ENCODE measurements at places on chromosomes 6 and 20.

DNA sequence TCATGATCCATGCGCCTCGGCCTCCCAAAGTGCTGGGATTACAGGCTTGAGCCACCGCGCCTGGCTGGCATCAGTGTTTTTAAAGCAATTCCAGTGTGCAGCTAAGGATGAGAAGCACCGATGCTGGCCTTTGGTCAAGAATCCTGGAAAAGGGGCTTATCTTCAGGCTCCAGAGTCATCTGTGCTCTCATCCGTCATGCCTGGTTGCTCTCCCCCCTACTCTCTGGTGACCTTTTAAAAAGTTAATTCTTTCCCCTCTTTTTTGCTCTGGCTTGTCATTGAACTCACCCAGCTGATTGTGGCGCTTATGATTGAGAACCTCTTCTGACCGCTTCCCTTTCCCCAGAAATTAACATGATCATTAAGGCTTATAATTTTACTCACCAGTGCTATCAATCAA lies 28.7 kb downstream of the NR2E1 start:
- no peak for DNase-seq

DNA sequence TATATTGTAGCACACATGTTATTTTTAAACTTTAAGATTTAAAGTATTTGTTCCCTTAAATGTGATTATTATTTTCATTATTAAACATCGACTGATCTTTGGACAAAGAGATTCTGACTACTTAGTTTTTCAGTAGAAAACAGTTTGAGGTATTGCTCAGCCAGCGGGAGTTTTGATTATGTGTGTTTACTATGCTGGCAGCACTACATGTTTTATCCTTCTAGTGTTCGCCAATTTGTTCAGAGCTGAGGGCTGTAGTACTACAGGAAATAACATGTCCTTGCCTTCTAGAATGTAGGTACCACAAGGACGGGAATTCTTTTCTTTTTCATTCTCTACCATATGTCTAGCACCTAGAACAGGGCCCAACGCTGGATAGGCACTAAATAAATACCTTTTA lies 11.1 kb upstream of the LCA5 start:
- no peak for DNase-seq

DNA sequence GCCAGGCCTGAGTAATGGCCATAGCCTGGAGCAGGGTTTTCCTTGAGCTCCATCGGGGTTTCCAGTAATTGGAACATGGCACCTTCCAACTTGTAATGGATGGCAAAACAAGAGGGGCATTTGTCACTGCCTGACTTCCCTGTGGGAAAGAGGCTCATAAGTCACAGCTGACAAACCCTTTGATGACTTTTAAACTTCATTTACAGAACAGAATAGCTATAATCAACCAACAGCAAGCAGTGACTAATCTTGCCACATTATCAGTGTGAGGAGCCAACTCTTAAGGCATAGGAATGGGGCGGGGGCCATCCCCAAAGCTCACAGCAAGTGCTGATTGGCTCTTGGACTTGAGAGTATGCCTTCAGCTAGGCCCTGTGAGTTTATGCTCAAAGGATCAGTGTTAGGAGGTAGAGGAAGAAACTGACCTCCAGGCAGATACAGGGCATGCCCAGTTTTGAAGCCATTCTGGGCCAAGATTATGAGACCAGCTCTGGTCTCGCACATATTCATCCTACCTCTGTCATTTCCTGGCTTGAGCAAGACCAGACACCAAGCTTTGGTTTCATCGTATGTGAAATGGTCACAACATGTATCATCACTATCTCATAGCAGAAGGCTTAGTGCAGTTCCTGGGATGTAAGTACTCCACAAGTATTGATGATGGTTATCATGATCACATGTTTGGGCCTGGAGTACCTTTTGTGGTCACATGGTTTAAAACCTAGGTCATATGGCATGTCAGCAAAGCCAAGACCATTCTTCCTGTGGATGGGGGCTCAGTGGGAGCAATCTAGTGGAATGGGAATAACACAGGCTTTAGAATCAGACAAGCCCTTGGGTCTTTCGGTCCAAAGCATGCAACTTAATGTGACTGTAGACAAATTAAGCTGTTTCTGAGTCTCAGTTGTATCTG lies 49.2 kb downstream of the EIF2S2 start:
- no peak for DNase-seq

DNA sequence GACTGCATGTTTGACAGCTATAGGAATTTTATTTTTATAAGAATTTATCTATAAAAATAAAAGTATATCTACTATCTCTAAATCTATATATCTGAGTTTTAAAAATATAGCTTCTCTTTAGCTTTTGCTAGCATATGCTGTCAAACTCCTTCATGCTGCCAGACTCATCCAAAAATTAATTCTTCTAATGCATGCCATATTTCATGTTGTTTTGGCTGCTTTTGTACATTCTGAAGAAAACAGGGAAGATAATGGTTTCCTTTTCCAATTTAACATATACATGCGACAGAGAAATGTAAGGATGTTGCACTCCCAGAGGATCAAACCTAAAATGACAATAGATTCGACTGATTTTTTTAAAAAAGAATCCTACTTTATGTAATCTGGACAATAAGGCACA lies 577.2 kb upstream of the FLRT3 start:
- DNase-seq: no peak

GRCh38 chr6:167291623-167292300 lies 647 bp downstream of the UNC93A start:
- no peak for DNase-seq

DNA sequence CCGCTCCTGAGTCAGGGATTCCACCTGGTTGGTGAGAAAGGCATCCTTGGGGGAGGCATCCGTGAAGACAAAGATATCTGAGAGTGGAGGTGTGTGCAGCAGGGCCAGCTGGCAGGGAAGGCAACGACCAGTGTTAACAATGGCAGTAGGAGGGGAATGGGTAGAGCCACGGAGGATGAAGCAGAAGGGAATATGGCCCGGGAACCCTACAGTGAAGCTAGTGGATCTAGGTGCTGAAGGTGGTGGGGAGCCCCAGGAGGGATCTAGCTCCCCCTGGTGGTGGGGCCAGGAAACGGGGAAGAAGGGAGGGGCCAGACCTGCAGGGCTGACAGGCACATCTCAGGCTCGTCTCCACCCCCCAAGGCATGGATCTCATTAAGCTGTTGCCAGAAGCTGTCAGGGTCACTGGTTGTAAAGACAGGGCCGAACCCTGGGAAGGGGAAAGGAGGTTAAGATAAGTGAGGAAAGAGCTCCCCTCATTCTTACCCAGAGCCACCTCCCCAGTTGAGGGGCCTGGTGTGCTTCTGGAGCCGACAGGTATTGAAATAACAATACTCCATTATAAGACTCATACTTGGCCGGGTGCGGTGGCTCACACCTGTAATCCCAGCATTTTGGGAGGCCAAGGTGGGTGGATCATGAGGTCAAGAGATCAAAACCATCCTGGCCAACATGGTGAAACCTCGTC lies 7.3 kb downstream of the VWA7 start:
- no peak for DNase-seq

- no peak for DNase-seq
These were observed 12.1 kb downstream of the DEFB123 start for GRCh38 chr20:31452575-31452974.

DNA sequence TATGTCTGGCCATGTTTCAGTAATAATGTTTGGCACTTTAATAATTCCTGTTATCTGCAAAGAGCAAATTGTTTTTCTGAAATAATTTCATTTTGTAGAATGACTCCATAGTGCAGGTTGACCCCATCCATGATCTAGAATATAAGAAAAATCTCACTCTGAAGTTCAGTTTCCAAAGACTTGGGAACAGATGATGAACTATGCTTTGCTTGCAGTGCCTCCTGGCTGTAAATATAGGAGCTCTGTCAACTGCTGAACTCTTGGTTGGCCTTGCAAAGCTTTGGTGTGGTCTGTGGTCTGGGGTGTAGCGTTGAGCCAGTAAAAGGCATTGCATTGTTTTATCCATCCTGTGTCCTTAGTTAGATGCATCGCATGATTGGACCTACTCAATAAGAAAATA lies 104.0 kb downstream of the PLCB4 start:
- no peak for DNase-seq

GRCh38 chr6:8238773-8239683 lies 136.7 kb upstream of the EEF1E1 start:
- DNase-seq: no peak

DNA sequence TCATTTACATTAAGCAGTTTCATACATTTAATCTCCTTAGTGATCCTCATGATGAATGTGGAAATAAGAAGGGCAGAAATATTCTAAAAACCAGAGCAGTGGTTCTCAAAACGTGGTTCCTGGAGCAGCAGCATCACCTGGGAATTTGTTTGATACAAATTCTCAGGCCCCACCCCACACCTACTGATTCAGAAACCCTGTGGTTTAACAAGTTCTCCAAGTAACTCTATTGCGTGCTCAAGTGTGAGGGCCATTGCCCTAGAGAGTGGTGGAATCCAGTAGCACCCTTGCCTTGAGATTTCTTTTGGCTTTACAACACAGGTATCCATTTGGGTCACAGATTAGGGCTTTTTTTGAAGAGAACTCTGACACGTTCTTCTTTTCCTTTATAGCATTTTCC lies 354.6 kb upstream of the FLRT3 start:
- no peak for DNase-seq

GRCh38 chr20:17822039-17822438 lies 122.3 kb downstream of the BANF2 start:
- peak; percentile 70 for DNase-seq

DNA sequence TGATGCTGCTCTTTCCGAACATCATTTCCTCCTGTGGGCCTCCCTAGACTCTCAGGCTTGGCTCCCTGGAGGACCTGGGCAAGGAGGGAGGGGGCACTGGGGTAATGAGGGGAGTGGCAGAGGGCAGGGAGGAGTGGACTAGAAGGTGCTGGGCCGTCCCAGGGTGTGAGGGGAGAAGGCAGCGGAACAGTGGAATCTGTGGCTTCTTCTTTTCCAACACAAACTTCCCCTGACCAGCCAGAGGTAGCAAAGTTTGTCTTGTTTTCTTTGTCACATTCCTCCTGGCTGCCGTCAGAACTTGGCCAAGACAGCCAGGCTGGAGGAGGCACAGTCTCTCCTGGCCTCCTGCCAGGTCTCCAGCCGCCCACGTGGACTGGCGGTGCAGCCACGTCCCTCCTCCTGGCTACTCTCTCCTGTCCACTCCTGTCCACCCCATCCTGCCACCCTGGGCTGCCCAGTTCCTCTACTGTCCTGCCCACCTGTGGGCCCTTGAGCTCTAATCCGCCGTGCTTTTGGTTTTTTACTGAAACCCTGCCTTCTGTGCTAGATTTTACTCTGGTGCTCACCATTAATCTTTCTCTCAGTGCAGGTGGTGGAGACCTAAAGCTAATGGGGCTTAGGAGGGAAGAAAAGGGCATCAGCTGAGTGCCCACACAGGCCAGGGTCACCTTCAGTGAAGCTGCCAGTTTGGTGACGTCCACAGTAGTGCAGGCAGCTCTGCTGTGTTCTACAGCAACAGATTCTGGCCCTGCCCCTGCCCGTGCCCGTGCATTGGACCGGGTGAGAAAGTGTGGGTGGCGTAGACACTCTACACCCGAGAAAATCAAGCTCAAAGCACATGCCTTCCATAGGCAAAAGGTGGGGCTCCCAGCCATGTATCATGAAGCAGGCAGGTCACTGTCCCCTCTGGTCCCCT lies 2.8 kb upstream of the CDSN start:
- DNase-seq: peak; percentile 77

- DNase-seq: no peak
These were observed 30.1 kb upstream of the SMLR1 start for GRCh38 chr6:130797061-130797460.

DNA sequence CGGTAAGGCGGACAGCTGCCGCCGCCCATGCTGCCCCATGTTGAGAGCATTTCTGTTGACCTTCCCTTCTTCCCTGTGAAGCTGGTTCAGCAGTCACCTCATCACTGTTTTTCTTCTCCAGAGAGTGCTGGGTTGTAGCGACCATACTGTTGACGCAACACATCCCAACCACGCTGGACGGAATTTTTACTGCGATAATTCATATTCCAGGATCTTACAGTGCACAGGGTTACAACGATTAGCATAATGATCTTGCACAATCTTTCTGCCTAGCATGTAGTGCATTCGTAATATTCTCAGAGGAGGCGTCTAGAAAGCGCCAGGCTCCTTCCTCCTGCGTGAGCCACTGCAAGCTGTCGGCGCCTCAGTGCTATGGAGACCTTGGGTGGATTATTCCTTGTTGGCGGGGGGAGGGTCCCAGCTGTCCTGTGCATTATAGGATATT lies 137.0 kb downstream of the MTHFD1L start:
- no peak for DNase-seq

- DNase-seq: no peak
These were observed 33.7 kb upstream of the FOXQ1 start for GRCh38 chr6:1278061-1278720.

DNA sequence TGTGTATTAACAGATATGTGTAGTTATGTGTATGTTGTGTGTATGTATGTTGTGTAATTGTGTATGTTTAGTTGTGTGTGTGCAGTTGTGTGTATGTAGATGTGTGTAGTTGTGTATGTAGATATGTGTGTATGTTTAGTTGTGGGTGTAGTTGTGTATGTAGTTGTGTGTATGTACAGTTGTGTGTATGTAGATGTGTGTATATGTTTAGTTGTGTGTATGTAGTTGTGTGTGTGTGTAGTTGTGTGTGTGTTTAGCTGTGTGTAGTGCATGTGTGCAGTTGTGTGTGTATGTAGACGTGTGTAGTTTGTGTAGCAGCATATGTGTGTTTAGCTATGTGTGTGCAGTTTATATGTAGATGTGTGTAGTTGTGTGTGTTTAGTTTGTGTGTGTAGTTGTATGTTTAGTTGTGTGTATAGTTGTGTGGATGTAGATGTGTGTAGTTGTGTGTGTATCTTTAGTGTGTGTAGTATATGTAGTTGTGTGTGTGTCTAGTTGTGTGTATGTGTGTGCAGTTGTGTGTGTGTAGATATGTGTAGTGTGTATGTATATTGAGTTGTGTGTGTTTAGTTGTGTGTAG lies 16.3 kb downstream of the SIRT5 start:
- DNase-seq: no peak

GRCh38 chr6:41682497-41683272 lies 44.4 kb downstream of the MDFI start:
- DNase-seq: no peak

DNA sequence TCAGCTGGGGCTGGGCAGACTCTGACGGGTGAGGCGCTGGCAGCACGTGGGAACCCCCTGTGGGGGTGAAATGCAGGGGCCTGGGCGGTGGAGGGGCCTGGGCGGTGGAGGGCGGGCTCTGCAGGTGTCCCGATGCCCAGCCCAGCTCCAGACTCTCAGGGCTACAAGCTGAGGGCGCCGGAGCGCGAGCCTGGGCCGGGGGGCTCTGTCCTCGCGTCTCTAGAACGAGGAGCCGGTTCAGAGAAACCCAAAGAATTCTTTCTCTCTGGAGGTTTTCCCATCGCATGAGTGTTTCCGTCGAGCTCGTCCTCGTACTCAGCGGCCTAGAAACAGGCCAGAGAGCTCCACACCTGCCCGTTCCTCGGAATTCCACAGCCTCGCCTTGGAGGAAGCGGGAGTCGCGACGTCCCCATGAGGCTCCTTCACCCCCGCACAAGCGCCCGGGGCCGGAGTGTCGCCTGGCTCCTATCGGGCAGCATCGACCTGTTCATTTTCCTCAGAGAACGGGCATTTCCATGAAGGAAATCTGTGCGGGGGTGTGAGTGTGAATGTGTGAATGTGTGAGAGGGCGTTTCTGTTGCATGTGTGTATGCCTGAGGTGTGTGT lies 76.9 kb downstream of the SMOC2 start:
- no peak for DNase-seq

- no peak for DNase-seq
These were observed 636.8 kb downstream of the PRKN start for GRCh38 chr6:162090734-162091133.
